ENCODE measurements at places on chromosomes 12 and 14.

DNA sequence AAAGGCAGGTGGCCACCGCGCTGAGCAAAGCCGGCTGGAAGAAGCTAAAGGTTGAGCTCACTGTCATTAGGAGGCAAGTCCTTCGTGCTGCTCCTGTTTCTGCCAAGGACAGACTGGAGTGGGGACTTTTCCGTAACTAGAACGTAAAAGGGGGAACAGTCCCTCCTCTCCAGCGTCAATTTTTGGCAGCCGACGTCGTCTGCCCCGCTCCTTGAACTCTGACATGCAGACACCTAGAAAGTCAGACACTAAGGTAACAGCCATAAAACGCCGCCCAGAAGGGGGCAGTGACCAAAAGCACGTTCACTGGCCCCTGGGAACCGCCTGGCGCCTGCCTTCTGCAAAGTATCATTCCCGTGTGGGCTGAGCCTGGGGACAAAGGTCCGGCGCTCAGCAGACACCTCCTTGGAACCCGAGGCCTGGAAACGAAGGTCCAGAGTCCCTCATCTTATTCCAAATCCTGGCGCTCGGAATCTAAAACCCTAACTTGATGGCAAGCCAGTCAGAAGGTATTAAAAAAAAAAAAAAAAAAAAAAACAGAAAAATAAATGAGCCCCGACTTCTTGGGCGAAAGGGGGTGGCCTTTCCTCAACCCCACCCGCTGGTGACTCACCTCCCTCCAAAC lies 1.1 kb upstream of the LRP1 start:
- H3K27me3 ChIP-seq: peaks cover 8% of the 10 kb centered on the region
- H3K27ac ChIP-seq: no peak overlapping the region
- DNase-seq: peak; percentile 60
- H3K4me1 ChIP-seq: peaks cover 25% of the 10 kb centered on the region
- H3K4me3 ChIP-seq: peak overlapping the region; percentile 79

DNA sequence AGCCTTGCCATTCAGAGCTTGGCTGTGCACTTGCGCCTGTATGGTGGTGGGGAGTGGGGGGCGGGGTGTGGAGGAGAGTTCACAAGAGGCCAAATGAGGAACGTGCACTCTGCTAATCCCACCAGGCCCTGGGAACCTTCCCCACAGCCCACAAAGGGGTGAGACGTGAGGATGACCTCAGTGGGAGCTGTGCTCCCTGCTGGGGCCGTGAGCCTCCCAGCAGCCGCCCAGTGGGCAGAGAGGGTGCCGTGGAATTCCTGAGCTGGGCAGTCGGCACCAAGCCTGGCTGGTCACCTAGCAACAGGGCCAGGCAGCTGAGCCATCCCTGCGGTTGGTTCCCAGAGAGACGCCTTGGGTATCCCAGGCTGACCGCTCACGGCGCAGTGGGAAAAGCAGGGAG lies 53.7 kb downstream of the CCNK start:
- no peaks in the 10 kb centered on the region for H3K27me3 ChIP-seq
- no peaks in the 10 kb centered on the region for H3K36me3 ChIP-seq
- H3K4me1 ChIP-seq: no peaks in the 10 kb centered on the region
- no peak for DNase-seq

DNA sequence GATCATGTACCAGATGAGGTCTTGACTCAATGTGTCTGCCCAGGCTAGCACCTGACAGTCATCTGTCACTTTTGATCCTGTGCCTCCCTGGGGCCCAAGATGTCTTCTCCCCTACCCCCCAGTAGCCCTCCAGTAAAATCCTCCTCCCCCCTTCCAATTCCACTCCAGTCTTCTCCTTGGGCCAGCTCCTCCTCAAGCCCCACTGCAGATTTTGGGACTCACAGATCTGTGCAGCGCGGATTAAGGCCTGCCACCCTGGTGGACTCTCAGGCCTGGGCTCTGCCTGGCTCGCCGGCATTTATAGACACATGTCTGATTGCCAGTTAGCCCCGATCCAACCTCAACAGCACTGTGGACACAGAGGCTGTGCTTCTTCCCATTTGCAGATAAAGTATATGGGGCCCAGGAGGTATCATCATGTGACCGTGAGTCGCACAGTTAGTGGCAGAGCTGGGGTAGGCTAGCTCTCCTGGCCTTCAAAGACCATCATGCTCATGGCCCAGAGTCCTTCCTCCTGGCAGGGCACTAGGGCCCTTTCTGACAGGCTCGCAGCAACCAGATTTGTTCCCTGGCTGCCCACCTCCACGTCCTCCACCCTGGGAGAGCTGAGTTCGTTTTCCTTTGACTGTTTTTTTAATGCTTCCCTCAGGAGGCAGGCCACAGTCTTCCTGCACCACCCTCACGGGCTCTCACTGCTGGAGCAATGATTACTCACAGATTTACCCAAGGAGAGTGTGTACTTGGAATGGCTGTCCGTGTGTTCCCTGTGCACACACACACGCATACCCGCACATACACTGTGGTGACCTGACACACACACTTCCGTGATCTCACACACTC lies 98.3 kb upstream of the DIO3 start:
- H3K27ac ChIP-seq: no peak overlapping the region
- peak; percentile 6 for DNase-seq
- peaks cover 25% of the 10 kb centered on the region for H3K27me3 ChIP-seq
- no peaks in the 10 kb centered on the region for H3K36me3 ChIP-seq
- H3K4me1 ChIP-seq: peaks cover 2% of the 10 kb centered on the region
- no peak overlapping the region for H3K4me3 ChIP-seq

- peak within 1 kb of the TSS; percentile 94 for H3K4me3 ChIP-seq
- H3K27ac ChIP-seq: peak within 1 kb of the TSS; percentile 92
- peak; percentile 66 for DNase-seq
- peaks cover 53% of the 10 kb centered on the region for H3K4me1 ChIP-seq
These were observed at the start of gene TTC9 for GRCh38 chr14:70641548-70642302. Gene TTC9, plus strand, starts transcription at chr14:70641916. Its CDS starts 214 bp downstream, at chr14:70642130.

GRCh38 chr12:57734591-57734990 lies 4.0 kb downstream of the AGAP2 start:
- peaks cover 79% of the 10 kb centered on the region for H3K36me3 ChIP-seq
- DNase-seq: no peak
- H3K27ac ChIP-seq: peak overlapping the region; percentile 53
- H3K27me3 ChIP-seq: no peaks in the 10 kb centered on the region
- peaks cover 14% of the 10 kb centered on the region for H3K4me1 ChIP-seq

DNA sequence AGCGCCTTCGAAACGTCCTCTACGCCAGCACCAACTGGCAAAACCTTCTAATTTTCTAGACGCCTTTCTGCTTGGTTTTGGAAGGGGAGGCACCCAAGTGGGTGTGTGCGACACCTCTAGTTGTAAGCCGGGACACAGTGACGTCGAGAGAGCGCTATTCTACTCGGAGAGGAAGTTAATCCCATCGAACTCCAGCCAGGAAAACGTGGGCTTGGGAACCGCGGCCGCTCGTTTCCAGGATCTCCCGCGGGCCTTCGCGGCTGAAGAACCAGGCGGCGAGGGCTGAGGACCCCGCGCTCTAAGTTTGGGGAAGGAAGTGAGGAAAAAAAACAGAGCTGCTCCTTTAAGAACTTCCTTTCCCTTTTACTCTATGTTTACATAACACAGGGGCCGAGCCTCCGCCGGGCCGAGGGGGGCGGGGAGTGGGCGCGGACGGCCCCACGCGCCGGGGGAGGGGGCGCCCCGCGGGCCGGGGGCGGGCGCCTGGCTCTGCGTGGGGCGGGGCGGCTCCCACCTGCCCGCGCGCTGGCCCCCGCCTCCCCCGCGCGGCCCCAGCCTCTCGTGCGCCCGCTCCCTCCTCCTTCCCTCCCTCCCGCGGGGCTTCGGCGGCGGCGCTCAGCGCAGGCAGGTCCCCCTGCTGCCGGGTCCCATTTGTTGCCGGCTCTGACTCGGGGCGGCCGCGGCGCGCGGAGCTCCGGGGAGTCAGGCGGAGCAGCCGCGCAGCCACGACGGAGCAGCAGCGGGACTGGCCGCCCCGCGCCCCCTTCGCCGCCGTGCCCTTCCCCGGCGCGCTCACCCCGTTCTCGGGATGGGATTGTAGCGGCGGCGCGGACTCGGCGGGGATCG lies at the start of gene PELI2:
PELI2 (plus strand) TSS at position 647 of the 846 bp plus-strand sequence. CDS start 250 bp downstream, outside the sequence.
- peak; percentile 78 for DNase-seq
- H3K36me3 ChIP-seq: no peaks in the 10 kb centered on the region

DNA sequence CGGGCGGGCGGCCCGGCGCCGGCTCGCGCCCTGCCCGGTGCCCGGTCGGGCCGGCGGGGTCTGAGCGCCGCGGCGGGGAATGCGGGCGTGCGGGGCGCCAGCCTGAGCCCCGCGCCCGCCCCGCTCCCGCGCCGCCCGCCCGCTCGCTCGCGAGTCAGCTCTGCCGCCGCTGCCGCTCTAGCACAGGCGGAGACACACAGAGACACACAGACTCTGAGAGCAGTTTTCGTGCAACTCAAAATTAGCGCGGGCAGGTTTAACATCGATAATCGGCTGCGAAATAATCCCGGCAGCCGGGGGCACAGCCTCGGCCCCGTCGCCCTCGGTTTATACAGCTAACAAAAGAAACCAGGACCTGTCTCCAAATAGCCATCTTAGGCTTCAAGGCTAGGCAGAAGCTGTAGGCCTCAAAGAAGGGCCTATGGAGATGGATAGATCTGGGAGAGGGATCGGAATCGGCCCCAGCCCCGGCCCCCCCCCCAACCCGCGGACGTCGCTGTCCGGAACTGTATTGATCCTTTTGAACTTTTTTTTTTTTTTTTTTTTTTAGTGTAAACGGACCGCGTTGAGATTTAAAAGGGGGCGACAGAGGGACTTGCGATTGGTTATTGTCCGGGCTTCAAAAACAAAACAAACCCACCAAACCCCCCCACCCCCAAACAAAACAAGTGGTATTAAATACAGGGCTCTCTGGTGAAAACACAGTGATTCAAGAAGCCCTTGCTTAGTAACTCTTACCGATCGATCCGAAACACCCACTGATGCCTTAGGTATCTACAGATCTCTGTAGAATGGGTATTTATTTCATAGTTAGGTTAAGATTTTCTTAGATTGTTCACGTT lies 1.1 kb downstream of the ARID2 start:
- peaks cover 35% of the 10 kb centered on the region for H3K4me1 ChIP-seq
- H3K4me3 ChIP-seq: peak overlapping the region; percentile 98
- no peaks in the 10 kb centered on the region for H3K27me3 ChIP-seq
- H3K36me3 ChIP-seq: peaks cover 64% of the 10 kb centered on the region
- peak; percentile 74 for DNase-seq

DNA sequence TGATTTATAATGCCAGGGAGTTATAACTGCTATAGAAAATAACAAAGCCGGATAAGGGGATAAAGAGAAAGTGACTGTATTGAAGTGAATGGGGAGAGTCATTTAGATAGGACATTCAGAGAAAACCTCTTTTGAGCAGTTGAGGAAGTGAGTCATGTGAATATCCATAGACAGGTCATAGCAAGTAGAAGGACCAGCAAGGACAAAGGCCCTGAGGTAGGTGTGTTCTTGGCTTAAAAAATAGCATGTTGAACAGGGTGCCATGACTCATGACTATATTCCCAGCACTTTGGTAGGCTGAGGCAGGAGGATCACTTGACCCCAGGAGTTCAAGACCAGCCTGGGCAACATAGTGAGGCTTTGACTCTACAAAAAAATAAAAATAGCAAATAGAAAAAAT lies 51.5 kb upstream of the RAP1B start:
- H3K4me3 ChIP-seq: no peak overlapping the region
- no peak for DNase-seq
- no peak overlapping the region for H3K27ac ChIP-seq
- no peaks in the 10 kb centered on the region for H3K27me3 ChIP-seq
- no peaks in the 10 kb centered on the region for H3K36me3 ChIP-seq
- peaks cover 33% of the 10 kb centered on the region for H3K4me1 ChIP-seq

DNA sequence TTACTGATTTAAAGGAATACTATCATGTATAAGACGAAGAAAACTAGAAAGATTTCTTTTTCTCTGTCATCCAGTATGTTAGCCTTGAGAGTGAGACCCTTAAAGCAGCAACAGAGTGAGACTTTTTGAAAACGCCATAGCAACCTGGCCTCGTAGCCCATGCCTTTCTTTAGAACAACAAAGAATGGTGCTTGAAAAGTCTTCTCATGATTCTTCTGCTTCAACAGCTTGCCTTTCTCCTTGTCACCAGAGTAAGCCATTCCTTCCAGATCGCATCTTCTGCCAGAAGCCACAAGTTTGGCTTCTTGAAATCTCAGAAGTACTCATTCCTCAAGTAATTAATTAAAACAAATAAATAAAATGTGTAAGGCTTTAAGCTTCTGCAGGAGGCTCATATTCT lies 109.3 kb downstream of the PDE3A start:
- no peaks in the 10 kb centered on the region for H3K36me3 ChIP-seq
- H3K27me3 ChIP-seq: no peaks in the 10 kb centered on the region
- H3K27ac ChIP-seq: no peak overlapping the region
- H3K4me3 ChIP-seq: no peak overlapping the region
- no peak for DNase-seq
- H3K4me1 ChIP-seq: no peaks in the 10 kb centered on the region

DNA sequence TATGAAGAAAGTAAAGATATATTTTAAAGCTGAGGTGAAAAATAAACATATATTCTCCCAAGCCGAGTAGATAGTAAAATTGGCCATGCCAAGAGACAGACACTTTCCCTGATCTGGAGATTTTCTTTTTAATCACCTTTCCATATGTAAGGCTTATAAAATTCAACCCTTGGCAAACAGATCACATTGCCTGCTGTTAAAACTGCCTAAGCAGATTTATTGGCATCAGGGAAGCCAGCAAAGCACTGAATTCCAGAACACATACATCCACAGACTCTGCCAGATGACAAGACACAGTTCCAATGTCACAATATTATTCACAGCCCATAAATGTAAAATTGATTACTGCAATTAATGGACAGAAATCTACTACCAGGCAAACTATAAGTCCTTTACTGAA lies 78.2 kb upstream of the GARIN2 start:
- no peak overlapping the region for H3K27ac ChIP-seq
- H3K4me1 ChIP-seq: no peaks in the 10 kb centered on the region
- H3K36me3 ChIP-seq: peaks cover 21% of the 10 kb centered on the region
- H3K4me3 ChIP-seq: no peak overlapping the region
- DNase-seq: no peak
- H3K27me3 ChIP-seq: no peaks in the 10 kb centered on the region

- no peak overlapping the region for H3K4me3 ChIP-seq
- DNase-seq: no peak
- H3K4me1 ChIP-seq: peaks cover 4% of the 10 kb centered on the region
- H3K36me3 ChIP-seq: no peaks in the 10 kb centered on the region
These were observed 121.6 kb downstream of the GLT1D1 start for GRCh38 chr12:128974881-128975280.

- H3K4me1 ChIP-seq: peaks cover 47% of the 10 kb centered on the region
- H3K27me3 ChIP-seq: no peaks in the 10 kb centered on the region
- peaks cover 13% of the 10 kb centered on the region for H3K36me3 ChIP-seq
- DNase-seq: no peak
- H3K27ac ChIP-seq: no peak overlapping the region
These were observed 36.9 kb upstream of the AP4S1 start for GRCh38 chr14:30988509-30988908.
